MCF 10A (cell line): ENCODE measurements at places on chromosomes 3 and 15. TPM values are rescaled to one million over a fixed set of nuclear protein-coding genes. Genes with fewer than 3 reads are reported as not detected.
A peak's percentile ranks its signal among the peaks of the same experiment; 100 is the strongest.

DNA sequence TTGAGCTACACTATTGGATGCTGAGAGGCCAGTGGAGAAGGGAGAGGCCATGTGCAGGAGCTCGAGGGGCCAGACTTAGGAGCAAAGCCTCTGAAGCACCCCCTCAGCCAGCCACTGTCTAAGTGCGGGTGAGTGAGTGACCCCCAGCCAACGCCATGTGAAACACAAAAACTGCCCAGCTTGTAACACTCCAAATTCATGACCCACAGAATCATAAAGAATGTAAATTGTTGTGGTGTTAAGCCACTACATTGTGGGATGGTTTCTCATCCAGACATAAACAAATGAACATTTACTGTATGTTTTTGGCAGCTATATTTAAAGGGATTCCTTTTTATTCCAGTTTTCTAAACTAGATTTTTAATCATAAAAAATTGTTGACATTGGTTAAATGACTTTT, 27.2 kb upstream of the TMEM158 start:
- peaks cover 2% of the 10 kb centered on the region for H3K27me3 ChIP-seq
- H3K4me3 ChIP-seq = no peak overlapping the region
- H3K36me3 ChIP-seq = no peaks in the 10 kb centered on the region

GRCh38 chr15:58977887-58978286, 9.6 kb upstream of the RNF111 start:
- no peak overlapping the region for H3K27ac ChIP-seq
- H3K36me3 ChIP-seq = no peaks in the 10 kb centered on the region
- H3K27me3 ChIP-seq = no peaks in the 10 kb centered on the region
- no peak overlapping the region for H3K4me3 ChIP-seq
- no peaks in the 10 kb centered on the region for H3K4me1 ChIP-seq
- no peak for DNase-seq

DNA sequence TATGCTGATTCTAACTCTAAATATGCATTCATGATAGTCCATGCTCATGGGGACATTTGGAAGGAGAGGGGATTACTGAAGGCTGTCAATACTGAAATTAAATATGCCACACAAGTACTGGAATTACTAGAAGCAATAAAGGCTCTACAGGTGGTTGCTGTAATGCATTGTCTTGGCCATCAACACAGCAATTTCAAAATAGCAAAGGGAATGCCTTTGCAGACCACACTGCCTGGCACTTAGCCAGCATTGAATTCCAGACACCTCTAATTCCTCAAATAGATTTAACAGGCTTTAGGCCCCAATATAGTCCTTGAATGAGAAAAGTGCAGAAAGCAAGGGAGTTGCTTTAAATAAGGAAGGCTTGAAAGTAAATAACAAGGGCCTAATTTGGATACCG, 115.8 kb upstream of the PLCL2 start:
- H3K27me3 ChIP-seq = no peaks in the 10 kb centered on the region
- DNase-seq = peak; percentile 31
- H3K4me1 ChIP-seq = no peaks in the 10 kb centered on the region
- no peaks in the 10 kb centered on the region for H3K36me3 ChIP-seq
- no peak overlapping the region for H3K27ac ChIP-seq

DNA sequence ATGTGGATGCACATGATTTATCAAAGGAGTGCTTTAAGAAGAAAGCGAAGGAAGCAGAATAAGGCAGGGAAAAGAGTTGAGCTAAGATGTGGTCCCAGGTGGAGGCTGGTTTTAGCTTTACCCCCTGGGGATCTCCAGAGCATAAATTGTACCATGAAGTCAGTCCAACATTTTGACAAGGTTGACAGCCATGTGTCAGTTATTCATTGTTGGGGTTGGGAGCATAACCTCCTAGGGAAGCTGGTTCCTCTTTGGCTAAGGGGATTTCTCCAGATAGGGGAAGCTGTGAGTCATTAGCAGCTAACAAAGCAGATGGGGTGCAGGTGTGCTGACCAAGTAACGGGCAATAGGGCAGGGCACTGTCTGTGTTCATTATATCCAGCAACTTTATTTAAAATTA, 123.7 kb upstream of the IGSF10 start:
- no peaks in the 10 kb centered on the region for H3K36me3 ChIP-seq
- H3K4me1 ChIP-seq = peaks cover 4% of the 10 kb centered on the region
- H3K27ac ChIP-seq = no peak overlapping the region
- DNase-seq = peak; percentile 46
- no peak overlapping the region for H3K4me3 ChIP-seq

GRCh38 chr3:12893852-12894251, 52.5 kb upstream of the RPL32 start:
- no peak overlapping the region for H3K27ac ChIP-seq
- no peaks in the 10 kb centered on the region for H3K36me3 ChIP-seq
- H3K4me1 ChIP-seq = peaks cover 11% of the 10 kb centered on the region
- no peak overlapping the region for H3K4me3 ChIP-seq
- DNase-seq = no peak

DNA sequence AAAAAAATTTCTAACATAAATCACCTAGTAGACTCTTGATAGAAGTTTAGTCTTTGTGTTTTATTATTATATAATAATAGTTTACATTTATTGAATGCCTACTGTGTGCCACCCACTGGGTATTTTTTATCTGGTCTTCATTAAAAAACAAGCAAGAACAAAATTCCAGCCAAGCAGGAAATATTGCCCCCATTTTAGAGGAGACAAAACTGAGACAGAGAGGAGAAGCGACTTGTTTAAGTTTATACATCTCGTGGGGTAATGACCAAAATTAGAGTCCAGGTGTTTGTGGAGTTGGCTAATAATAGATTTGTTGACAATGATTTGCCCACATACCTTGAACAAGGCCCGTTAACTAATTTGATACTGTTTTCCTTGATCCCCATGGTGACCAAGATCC, 33.1 kb upstream of the FBXL22 start:
- H3K27me3 ChIP-seq = no peaks in the 10 kb centered on the region
- no peaks in the 10 kb centered on the region for H3K4me1 ChIP-seq
- no peak overlapping the region for H3K4me3 ChIP-seq
- peaks cover 78% of the 10 kb centered on the region for H3K36me3 ChIP-seq
- no peak overlapping the region for H3K27ac ChIP-seq
- no peak for DNase-seq

GRCh38 chr3:154967090-154967489, 113.0 kb upstream of the MME start:
- H3K27ac ChIP-seq = no peak overlapping the region
- no peak overlapping the region for H3K4me3 ChIP-seq
- H3K27me3 ChIP-seq = no peaks in the 10 kb centered on the region

GRCh38 chr3:194691481-194692283, 6.0 kb downstream of the FAM43A start:
- peaks cover 23% of the 10 kb centered on the region for H3K4me1 ChIP-seq
- no peak for DNase-seq
- H3K36me3 ChIP-seq = no peaks in the 10 kb centered on the region
- H3K4me3 ChIP-seq = no peak overlapping the region
- H3K27ac ChIP-seq = no peak overlapping the region

- H3K27me3 ChIP-seq = no peaks in the 10 kb centered on the region
- no peaks in the 10 kb centered on the region for H3K4me1 ChIP-seq
- no peak overlapping the region for H3K4me3 ChIP-seq
- DNase-seq = no peak
- no peaks in the 10 kb centered on the region for H3K36me3 ChIP-seq
- H3K27ac ChIP-seq = no peak overlapping the region
These were observed 36.7 kb downstream of the SLC27A2 start for GRCh38 chr15:50218691-50219090.

GRCh38 chr15:60128710-60129109, 124.6 kb downstream of the FOXB1 start:
- no peak overlapping the region for H3K4me3 ChIP-seq
- no peaks in the 10 kb centered on the region for H3K36me3 ChIP-seq
- no peak for DNase-seq
- H3K4me1 ChIP-seq = peaks cover 18% of the 10 kb centered on the region

GRCh38 chr3:8658306-8659212, 14.0 kb upstream of the SSUH2 start:
- H3K4me3 ChIP-seq = no peak overlapping the region
- no peaks in the 10 kb centered on the region for H3K36me3 ChIP-seq
- peaks cover 10% of the 10 kb centered on the region for H3K27me3 ChIP-seq
- peak; percentile 76 for DNase-seq
- peak overlapping the region; percentile 84 for H3K27ac ChIP-seq
- H3K4me1 ChIP-seq = peaks cover 32% of the 10 kb centered on the region

- H3K27ac ChIP-seq = no peak overlapping the region
- no peak for DNase-seq
- H3K4me3 ChIP-seq = no peak overlapping the region
- H3K36me3 ChIP-seq = peaks cover 6% of the 10 kb centered on the region
- H3K27me3 ChIP-seq = no peaks in the 10 kb centered on the region
These were observed 147.8 kb downstream of the NEK10 start for GRCh38 chr3:27221264-27221932.

DNA sequence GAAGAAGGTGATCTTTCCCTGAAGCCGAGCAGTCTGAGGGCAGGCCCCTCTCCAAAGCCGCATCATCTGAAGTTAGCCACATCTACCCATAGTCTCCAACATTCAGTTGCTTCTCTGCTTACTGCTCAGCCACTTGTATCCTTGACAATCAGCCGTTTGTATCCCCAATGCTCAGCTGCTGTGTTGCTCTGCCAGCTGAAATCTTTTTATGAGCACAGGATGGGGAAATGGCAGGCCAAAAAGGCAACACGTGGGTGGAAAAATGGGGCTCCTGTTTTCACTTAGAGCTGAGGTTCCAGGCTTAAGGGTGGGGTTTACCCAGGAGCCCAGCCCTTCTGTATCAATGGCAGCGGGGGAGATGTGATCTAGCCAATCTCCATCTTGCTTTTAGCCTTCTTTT, 36.3 kb downstream of the METTL6 start:
- DNase-seq = no peak
- H3K4me3 ChIP-seq = no peak overlapping the region
- H3K36me3 ChIP-seq = no peaks in the 10 kb centered on the region
- no peaks in the 10 kb centered on the region for H3K27me3 ChIP-seq
- no peak overlapping the region for H3K27ac ChIP-seq
- peaks cover 6% of the 10 kb centered on the region for H3K4me1 ChIP-seq

- no peaks in the 10 kb centered on the region for H3K4me1 ChIP-seq
- no peaks in the 10 kb centered on the region for H3K27me3 ChIP-seq
- peaks cover 27% of the 10 kb centered on the region for H3K36me3 ChIP-seq
- no peak for DNase-seq
- H3K4me3 ChIP-seq = no peak overlapping the region
These were observed 1.4 kb upstream of the GRM2 start for GRCh38 chr3:51705276-51706020.

DNA sequence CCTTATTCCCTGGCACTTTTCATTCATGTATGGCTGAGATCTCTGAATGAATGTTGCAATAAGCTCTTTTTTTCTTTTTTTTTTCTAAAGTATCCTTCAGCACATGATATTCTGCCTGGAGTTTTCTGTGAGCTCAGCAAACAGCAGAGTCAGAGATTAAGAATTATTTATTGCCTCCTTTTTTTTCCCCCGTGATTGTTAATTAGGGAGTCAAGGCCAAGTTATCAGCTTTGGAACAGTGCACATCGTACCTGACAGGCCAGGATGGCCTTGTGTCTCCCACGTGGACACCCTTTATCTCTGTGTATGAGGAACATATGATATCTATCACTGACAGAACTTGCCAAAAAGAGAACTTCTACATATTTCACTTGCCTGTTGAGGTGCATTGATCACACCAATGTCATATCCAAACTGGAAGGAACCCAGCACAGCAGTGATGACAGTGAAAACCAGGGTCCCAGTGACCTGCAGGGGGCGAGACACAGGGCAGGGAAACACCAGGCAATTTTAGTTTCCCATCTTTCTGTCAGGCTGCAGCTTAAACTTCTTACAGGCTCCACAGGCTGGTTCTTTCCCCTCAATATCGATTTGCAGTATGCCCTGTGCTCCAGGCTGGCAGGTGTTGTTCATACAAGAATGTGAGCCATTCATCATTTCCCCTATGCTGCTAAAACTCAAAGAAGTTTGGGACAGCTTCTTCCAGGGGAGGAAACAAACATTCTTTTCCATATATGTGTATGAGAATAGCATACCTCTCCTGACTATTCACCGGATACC, 8.2 kb downstream of the SLC2A2 start:
- no peaks in the 10 kb centered on the region for H3K36me3 ChIP-seq
- no peak overlapping the region for H3K4me3 ChIP-seq
- no peaks in the 10 kb centered on the region for H3K4me1 ChIP-seq
- no peaks in the 10 kb centered on the region for H3K27me3 ChIP-seq
- no peak overlapping the region for H3K27ac ChIP-seq

- peaks cover 9% of the 10 kb centered on the region for H3K36me3 ChIP-seq
- peaks cover 5% of the 10 kb centered on the region for H3K4me1 ChIP-seq
- no peaks in the 10 kb centered on the region for H3K27me3 ChIP-seq
- no peak overlapping the region for H3K4me3 ChIP-seq
- no peak overlapping the region for H3K27ac ChIP-seq
These were observed 19.9 kb downstream of the NOX5 start for GRCh38 chr15:69034352-69034751.

GRCh38 chr3:120168611-120169010, 74.4 kb upstream of the GSK3B start:
- no peaks in the 10 kb centered on the region for H3K36me3 ChIP-seq
- no peak for DNase-seq
- H3K27ac ChIP-seq = no peak overlapping the region
- H3K4me1 ChIP-seq = peaks cover 33% of the 10 kb centered on the region

- H3K27ac ChIP-seq = no peak overlapping the region
- DNase-seq = no peak
- H3K36me3 ChIP-seq = peaks cover 4% of the 10 kb centered on the region
- H3K27me3 ChIP-seq = peaks cover 15% of the 10 kb centered on the region
These were observed 25.3 kb upstream of the VPS33B start for GRCh38 chr15:91047545-91048199.

GRCh38 chr3:170670504-170670903, 84.6 kb upstream of the SLC7A14 start:
- H3K4me3 ChIP-seq = no peak overlapping the region
- no peaks in the 10 kb centered on the region for H3K36me3 ChIP-seq
- DNase-seq = peak; percentile 18
- H3K4me1 ChIP-seq = no peaks in the 10 kb centered on the region

GRCh38 chr3:4693620-4694019, 200.5 kb downstream of the ITPR1 start:
- no peaks in the 10 kb centered on the region for H3K36me3 ChIP-seq
- no peaks in the 10 kb centered on the region for H3K27me3 ChIP-seq
- no peak overlapping the region for H3K27ac ChIP-seq
- no peak for DNase-seq
- H3K4me3 ChIP-seq = no peak overlapping the region
- peaks cover 6% of the 10 kb centered on the region for H3K4me1 ChIP-seq

- no peak for DNase-seq
- H3K27ac ChIP-seq = no peak overlapping the region
- H3K27me3 ChIP-seq = peaks cover 81% of the 10 kb centered on the region
- H3K36me3 ChIP-seq = no peaks in the 10 kb centered on the region
- no peaks in the 10 kb centered on the region for H3K4me1 ChIP-seq
- H3K4me3 ChIP-seq = no peak overlapping the region
These were observed 153.4 kb downstream of the LMLN start for GRCh38 chr3:198113206-198114053.

The MOBP gene
- total RNA-seq = 0.21 TPM in 1 of 2 replicates, not detected in the other

The GNB4 gene
- 20.3 and 20.8 TPM in 2 replicates for total RNA-seq

The HCN4 gene
- total RNA-seq = not detected in 2 replicates

The LMAN1L gene
- 0.23 TPM in 1 of 2 replicates, not detected in the other for total RNA-seq

The TMEM45A gene
- 4.1 and 8.0 TPM in 2 replicates for total RNA-seq

The LRRIQ4 gene
- total RNA-seq = not detected in 2 replicates

The C3orf33 gene
- total RNA-seq = 3.2 and 3.6 TPM in 2 replicates

The CYP19A1 gene
- total RNA-seq = 1.1 TPM in 1 of 2 replicates, not detected in the other

The KLHL40 gene
- total RNA-seq = not detected in 2 replicates

The RAB6B gene
- total RNA-seq = 0.96 and 1.1 TPM in 2 replicates

The SLC15A2 gene
- 0.79 and 1.5 TPM in 2 replicates for total RNA-seq

The ATP8B4 gene
- total RNA-seq = not detected in 2 replicates

The HYAL1 gene
- 0.42 and 0.70 TPM in 2 replicates for total RNA-seq

The ANKRD63 gene
- not detected in 2 replicates for total RNA-seq
